Thyroid gland (tissue), 4 donors: ENCODE measurements at places on chromosomes 2 and 18. TPM values are rescaled to one million over a fixed set of nuclear protein-coding genes. Genes with fewer than 3 reads are reported as not detected.

- DNase-seq: no peak
Observed at GRCh38 chr18:72410399-72410798, 133.7 kb downstream of the CBLN2 start.

- peak; percentile 25 for DNase-seq
Observed at GRCh38 chr2:54629914-54630857, 93.3 kb upstream of the EML6 start.

DNA sequence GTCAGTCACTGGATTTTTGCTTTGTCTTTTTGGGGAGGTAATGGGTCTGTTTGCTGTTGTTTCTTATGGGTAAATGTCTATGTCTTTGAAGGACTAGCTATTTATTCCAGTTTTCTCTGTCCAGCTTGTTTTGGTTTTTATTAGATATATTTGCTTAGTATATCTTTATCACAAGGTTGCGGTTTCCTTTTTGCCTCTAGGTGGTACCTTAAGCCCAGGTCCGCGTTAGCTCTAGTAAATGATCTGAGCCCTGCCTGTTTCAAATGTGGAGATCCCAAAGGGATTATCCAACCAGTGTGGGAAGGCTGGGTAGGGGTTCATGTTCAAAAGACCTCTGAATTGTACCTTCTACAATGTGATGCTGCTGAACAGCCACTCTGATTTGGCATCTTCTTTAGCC is 114.5 kb downstream of the MYO3B start:
- DNase-seq: no peak

CAPN13 gene
- total RNA-seq: not detected

GRCh38 chr2:2270808-2271415 is 60.2 kb downstream of the MYT1L start:
- DNase-seq: no peak

TMEM200C gene
- 0.13 TPM for total RNA-seq

STON1 gene
- 11.4 TPM for total RNA-seq

CHN1 gene
- 7.8 TPM for total RNA-seq

NYAP2 gene
- total RNA-seq: not detected

WDPCP gene
- total RNA-seq: 18.3 TPM

DNA sequence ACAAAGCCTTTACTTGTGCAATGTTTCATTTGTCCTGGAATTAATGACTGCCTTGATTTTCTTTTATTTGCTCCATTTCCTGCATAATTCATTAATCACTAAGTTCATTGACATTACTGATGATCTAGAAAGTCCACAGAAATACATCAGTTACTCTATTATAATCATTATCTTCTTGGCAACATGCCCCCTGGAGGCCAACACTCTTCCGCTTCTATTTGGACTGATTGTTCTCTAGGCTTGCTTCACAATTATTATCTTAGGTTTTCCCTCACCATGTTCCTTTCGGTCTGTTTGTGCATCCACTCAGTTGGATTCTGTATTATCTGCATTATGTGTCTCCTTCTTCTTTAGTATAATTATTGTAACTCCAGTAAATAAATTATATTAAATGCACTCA is 461.0 kb upstream of the CDH2 start:
- DNase-seq: no peak

GRCh38 chr2:37676274-37676673 is 4.8 kb upstream of the CDC42EP3 start:
- DNase-seq: no peak

DNA sequence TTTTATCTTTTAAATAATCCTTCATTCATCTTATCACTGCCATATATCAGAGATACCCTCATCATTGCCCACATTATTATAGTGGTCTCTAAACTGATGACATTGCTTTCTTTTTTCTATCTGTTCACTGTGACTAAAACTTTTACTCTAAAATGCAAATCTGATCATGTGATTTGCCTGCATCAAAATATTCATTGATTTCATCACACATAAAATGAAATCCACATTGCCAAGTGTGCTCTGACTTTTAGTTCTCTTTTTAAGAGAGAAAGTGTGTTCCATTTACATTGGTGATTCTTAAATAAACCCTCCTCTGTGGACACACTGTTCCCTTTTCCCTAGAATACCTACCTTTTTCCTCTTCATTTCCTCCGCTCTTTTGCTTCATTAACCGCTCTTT is 7.5 kb downstream of the REL start:
- DNase-seq: no peak
